Lower leg skin (tissue), 4 donors: ENCODE measurements at places on chromosomes 2 and 18. TPM values are rescaled to one million over a fixed set of nuclear protein-coding genes. Genes with fewer than 3 reads are reported as not detected.

GRCh38 chr2:240556553-240557100 is 1.2 kb downstream of the ANKMY1 start:
- peak; percentile 18 for DNase-seq

DNA sequence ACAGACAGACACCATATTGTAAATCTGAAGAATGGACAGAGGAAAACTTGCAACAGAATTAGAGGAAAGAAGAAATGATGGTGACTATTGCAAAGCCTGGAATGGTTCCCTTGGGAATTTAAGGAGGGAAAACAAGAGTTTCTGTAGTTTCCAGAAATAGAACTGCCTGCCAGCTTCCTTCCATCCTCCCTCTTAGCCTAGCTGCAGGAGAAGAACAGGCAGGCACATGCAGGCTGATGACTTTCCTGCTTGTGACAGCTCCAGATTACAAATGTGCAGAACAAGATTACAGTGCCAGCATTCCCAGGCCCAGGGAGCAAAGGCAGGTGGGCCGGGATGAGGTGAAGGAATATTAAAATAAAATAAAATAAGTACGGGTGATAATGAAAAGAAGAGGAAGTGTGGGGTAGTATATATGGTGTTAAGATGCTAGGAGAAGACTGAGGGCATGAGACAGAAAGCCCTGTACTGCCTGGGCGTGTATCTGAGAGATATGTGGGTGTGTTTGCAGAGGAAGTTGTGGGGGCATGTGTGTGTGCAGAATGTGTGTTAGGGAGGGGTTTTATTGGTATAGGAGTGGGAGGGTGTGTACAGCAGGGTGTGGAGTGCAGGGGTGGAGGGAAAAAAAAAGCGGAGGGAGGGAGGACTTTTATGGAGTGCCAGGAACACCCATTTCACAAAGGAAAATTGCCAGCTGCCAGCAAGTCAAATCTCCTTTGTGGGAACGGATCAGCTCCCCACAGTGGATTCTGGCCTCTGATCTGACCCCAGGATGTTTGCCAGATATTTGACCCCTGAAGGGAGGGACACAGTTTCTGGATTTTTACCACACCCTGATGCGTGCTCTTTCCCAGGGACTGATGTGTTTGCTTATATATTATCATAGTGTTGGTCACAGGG is 43.9 kb upstream of the NEMP2 start:
- DNase-seq, result no peak

GRCh38 chr2:102487761-102488462 is 14.9 kb downstream of the SLC9A4 start:
- DNase-seq, result peak; percentile 27

GRCh38 chr2:236012155-236012554 is 156.0 kb downstream of the GBX2 start:
- no peak for DNase-seq

- DNase-seq, result no peak
These were observed 1.3 kb downstream of the DUSP2 start for GRCh38 chr2:96143848-96144480.

DNA sequence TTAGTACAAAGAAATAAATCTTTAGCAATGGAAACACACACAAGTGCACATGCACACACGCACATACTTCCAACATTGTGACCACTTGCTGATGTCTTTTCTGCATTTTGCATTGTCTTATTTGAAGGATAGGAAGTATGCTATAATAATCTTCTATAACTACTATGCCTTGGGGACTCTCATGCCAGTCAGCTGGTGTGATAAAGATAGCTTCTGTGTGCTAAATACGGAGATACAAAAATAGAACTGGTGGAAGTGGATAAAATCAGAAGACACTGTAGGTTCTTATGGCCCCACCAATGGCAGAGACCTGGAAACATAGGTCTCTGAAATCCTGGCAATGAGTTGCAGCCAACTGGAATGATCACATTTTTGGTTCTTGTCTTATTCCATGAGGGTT is 31.5 kb upstream of the RASGRP3 start:
- no peak for DNase-seq

DNA sequence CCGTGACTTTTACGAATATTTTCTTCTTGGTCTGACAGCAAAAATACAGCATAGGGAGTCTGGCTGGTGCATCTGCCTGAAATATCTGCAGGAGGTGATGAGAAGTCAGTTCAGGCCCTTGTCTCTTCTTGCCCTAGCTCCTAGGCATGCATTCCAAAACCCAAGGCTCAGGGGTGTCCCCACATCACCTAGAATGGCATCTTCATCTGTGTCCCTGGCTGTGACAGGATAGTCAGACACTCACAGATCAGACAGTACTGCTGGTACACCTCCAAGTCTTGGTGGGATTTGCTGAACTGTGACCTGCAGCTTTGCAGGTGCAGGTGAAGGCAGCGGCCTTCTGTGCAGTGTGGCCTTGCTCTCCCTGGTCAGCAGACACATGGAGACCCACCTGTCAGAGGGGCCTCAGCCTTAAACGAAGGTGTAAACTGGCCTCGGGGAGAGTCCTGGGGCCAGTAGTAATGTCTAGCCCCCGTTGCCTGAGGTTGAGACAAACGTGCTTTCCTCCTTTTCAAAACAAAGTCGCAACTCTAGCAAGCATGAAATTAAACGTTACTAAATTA is 42.8 kb downstream of the MBP start:
- peak; percentile 37 for DNase-seq

Gene SLC9A4
- 2.7 TPM for total RNA-seq

Gene GAL3ST2
- 0.34 TPM for total RNA-seq

Gene DPYSL5
- total RNA-seq, result not detected

Gene SH3BP4
- 47.4 TPM for total RNA-seq

Gene RGPD5
- 14.2 TPM for total RNA-seq

Gene KLHL41
- 0.98 TPM for total RNA-seq

Gene GPR155
- 17.6 TPM for total RNA-seq

Gene ZNF385B
- not detected for total RNA-seq

Gene RIT2
- not detected for total RNA-seq
